Activated T-cell treated with anti-CD3 and anti-CD28 coated beads, Interleukin-2, amount 50 U/mL, for 1 hour (primary cell): ENCODE measurements at places on chromosomes 12 and 14.

GRCh38 chr12:100332852-100333251 lies 24.0 kb upstream of the SLC17A8 start:
- no peak for DNase-seq

DNA sequence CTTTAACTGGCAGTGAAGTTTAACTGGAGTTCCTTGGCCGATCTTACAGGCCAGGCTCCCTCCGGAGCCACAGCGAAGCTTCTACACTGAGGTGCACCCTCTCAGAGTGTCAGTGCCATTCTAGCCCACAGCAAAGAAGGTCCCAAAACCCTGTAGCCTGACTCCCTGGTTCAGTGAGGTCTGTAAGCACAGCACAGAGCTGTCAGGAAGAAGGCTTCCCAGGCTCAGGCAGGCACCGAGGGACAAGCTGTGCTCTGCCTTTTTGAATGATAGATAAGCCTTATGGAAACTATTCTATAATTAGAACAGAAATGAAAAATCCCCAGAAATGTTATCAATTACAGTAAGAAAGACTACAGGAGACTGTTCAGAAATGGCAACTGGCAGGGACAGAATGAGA lies 40.2 kb downstream of the MOK start:
- DNase-seq = no peak

GRCh38 chr12:6909421-6910145 lies 4.8 kb upstream of the ENO2 start:
- no peak for DNase-seq

GRCh38 chr12:131940141-131940547 lies 9.6 kb upstream of the EP400 start:
- no peak for DNase-seq

DNA sequence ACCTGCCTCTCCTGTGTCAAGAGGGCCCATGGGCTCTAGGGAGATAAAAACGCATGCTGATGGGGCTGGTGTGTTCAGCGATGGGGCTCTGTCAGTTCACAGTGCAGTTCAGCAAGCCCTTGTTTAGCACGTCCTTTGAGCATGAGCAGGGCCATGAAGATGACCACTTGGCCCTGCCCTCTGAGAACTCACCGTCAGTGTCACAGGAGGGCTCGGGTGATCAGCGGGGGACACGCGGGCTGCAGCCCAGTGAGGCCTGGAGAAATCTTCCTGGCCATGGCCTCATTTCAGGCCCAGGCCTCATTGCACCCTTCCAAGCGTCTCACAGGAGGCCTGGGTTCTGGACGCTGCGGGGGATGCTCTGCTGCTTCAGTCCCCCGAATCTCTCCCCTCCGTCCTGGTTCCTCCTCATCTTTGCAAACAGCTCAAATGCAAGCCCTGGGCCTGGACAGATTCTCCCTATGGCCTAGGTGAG lies 181.6 kb downstream of the ADGRD1 start:
- DNase-seq = no peak

GRCh38 chr14:57657487-57657886 lies 163.8 kb upstream of the CCDC198 start:
- DNase-seq = no peak

DNA sequence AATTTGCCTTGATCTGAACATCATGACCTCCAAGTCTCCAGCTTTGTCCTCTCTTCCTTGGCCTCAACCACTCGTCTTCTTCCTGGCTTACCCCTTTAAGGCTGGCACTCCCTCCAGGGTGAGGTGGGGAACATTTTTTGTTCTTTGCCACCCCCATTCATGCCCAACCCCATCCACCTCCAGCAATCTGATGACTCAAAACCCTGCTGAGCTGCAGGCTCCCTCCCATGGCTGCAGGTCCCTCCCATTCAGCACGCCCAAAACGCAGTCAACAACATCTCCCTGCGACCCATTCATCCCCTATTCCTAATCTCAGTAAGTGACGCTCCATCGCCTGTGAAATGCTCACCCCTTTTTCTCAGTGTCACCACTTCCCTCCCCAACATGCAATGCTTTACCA lies 138.8 kb upstream of the PRMT8 start:
- DNase-seq = no peak

DNA sequence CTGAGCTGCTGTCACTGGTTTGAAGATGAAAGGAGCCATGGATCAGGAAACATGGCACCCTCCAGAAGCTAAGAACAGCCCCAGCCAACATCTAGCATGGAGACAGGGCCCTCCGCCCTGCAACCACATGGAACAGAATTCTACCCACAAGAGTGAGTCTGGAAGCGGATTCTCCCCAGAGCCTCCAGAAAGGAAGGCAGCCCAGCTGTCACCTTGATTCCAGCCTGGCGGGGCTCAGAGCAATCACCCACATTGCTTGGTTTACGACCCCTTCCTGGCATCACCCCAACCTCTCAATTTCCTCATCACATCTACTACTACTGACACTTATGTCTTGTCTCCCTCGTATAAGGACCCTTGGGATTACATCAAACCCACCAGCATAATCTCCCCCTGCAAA lies 38.5 kb downstream of the OAS2 start:
- no peak for DNase-seq

DNA sequence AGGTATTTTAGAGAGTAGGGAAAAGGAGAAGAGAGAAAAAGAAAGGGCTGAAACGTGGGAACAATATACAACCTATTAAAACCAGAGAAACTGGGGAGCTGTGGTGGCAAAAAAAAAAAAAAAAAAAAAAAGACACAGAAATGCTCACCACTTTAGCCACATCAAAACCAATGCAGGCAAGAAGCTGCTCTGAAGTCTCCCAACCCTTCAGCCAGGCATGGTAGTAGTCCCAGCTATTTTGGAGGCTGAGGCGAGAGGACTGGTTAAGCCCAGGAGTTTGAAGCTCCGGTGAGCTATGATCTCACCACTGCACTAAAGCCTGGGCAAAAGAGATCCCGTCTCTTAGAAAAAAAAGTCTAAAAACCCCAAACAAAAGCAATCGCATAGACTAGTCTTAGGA lies 33.2 kb downstream of the DENND5B start:
- no peak for DNase-seq

GRCh38 chr12:117835156-117835555 lies 133.6 kb downstream of the KSR2 start:
- DNase-seq = no peak

DNA sequence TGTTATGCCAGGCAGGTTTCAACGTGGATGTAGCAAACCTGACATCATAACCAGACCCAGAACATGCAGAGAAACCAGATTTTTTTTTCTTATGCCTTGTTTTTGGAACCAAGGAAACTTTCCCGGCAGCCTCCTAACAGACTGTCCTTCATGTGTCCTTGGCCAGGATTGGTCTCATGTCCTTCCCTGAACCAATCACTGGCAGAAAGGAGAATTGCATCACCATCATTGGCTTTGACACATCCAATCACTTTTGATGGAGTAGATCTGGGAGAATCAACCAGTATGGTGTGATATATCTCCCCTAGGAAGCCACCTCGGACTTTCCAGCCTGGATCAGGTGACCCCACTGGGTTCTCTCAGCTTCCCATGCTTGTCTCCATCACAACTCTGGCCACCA lies 25.6 kb upstream of the WSCD2 start:
- no peak for DNase-seq

DNA sequence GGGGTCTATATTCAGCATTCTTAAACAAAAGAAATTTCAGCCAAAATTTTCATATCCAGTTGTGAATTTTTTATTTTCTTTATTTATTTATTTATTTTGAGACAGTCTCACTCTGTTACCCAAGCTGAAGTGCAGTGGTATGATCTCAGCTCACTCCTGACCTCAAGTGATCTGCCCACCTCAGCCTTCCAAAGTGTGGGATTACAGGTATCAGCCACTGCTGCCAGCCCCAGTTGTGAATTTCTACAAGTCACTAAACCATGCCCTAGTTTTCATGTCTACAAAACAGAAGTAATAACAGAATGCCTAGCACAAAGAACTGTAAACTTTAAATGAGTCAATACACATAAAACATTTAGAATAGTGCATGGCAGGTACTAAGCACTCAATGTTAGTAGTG lies 254.2 kb downstream of the C12orf50 start:
- no peak for DNase-seq

DNA sequence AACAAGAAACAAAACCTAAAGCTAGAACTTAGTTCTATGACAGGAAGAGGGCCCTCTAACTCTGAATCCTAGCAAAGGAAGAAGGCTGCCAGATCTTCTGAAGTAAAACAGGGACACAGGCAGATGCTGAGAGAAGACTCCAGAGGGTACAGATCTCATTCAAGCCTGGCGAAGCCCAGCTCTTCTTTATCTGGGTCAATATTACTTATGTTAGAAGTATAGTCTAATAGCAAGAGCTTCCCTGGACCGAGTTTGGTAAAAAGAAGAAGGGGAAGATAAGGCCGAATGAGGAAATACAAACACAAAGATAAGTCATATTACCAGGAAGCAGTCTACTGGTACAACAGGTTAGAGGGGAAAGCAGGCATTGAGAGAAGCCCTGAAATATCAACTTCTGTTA lies 79.9 kb upstream of the CCDC91 start:
- no peak for DNase-seq

DNA sequence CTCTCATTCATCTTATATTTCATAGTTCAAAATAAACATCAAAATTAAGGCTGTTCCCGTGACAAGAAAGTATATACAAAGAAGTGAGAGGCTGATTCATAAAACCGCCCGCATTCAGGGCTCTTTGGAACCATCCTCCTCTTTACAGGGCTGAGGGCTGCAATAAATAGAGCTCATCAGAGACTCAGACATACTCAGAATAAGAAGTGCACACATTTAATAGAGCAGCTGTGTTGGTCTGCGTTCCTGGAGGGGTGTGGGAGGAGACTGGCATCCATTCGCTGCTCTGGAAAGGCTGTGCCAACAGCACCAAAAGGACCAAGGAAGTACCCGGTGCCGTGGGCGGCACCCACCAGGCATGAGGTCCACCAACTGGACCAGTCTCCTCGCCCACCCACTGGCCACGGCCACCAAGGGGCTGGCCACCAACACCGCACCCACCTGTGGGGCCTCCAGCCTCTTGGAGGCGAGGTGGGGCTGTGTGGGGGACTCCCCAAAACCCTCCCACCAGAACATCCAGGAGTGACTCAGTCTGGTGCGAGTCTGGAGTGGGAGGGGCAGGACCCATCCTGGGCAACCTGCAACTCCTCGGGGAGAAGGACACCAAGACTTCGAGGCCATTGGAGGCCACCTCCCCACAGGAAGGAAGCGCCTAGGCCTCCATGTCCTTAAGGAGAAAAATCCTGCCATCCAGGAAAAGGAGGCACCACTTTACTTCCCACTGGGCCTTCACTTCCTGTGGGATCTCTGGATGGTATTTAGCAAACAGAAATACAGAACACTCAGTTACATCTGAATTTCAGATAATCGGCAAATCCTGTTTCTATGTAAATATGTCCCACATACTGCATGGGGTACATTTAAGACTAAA lies 32.7 kb downstream of the VCPKMT start:
- DNase-seq = peak; percentile 57

- DNase-seq = peak; percentile 23
Measured at GRCh38 chr12:94941440-94941862, 62.0 kb downstream of the NDUFA12 start.

- DNase-seq = no peak
Measured at GRCh38 chr14:62431496-62431895, 613.8 kb downstream of the KCNH5 start.

GRCh38 chr12:3684449-3685051 lies 68.4 kb downstream of the CRACR2A start:
- DNase-seq = no peak

DNA sequence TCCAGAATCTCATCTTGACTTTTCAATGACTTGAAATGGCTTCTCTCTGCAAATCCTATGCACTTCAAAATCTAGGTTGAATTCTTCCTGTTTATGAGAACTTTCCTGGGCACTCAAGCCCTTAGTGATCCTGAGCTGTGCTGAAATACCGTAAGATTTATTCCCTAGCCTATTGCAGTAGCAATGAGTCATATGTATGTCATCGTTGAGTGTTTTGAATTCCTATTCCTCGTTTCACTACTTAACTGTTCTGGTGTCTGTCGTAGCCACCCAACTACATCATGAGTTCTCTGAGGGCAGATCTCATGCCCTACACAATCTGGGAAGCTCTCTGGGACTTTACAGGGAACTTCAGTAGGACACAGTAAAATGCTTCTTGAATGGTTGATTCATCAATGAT lies 190.8 kb upstream of the TMEM132C start:
- DNase-seq = no peak
